ENCODE measurements at places on chromosomes 4 and X.

DNA sequence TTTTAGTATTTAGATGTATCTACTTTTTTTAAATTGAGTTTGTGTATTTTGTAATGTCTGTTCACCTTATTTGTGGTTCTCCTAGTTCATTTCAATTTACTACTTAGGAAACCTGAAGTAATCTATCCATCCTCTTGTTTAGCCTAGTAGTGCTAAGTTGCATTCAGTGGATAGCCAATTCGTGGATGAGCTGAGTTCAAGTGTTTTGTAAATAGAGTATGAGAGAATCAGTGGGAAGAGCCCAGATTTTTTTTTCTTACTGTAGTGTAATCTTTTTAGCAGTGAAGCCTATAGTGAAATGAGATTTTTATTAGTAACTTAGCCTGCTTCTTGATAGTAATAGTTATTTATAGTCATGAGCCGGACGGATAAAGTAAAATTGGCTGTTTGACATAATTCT is 21.7 kb downstream of the STAG2 start:
- no peak overlapping the region for H3K4me3 ChIP-seq
- H3K27ac ChIP-seq, result no peak overlapping the region
- H3K4me1 ChIP-seq, result peaks cover 31% of the 10 kb centered on the region
- no peaks in the 10 kb centered on the region for H3K27me3 ChIP-seq

DNA sequence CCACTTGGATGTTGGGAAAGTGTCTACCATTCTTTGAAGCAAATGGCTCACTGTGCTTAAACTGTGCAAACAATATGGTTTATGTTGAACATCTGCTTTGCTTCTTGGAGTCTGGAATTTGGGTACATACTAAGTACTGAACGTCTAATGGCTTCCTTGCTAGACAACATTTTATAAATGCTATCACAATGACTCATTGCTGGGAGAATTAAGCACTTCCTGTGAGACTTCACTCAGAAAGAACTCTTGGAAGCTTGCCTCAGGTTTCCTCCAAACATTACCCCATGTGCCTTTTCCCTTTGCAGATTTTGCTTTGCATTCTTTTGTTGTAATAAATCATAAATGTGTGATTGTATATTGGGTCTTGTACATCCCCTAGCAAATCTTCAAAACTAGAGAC is 139.7 kb downstream of the PACRGL start:
- H3K36me3 ChIP-seq, result no peaks in the 10 kb centered on the region
- no peaks in the 10 kb centered on the region for H3K27me3 ChIP-seq
- no peak for DNase-seq
- H3K4me1 ChIP-seq, result no peaks in the 10 kb centered on the region
- no peak overlapping the region for H3K27ac ChIP-seq

DNA sequence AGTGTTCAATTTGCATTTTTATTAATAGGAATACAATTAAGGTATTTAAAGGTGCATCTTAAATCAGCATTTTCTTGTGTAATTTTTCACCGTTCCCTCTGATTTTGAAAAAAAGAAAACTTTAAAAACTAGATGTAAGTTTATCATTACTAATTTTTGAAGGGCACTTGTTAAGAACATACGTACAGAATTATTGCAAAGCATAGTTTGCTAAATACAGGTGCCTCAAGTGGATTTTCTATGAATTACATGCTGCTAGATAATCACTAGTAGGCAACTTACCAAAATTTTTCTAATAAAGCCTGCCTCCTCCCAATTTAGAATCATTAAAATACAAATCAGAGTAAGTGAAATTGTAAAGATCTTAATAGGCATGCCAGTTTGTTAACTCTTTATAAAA is 8.5 kb downstream of the CNKSR2 start:
- no peaks in the 10 kb centered on the region for H3K27me3 ChIP-seq
- no peak overlapping the region for H3K4me3 ChIP-seq
- H3K4me1 ChIP-seq, result peaks cover 9% of the 10 kb centered on the region
- no peak overlapping the region for H3K27ac ChIP-seq

DNA sequence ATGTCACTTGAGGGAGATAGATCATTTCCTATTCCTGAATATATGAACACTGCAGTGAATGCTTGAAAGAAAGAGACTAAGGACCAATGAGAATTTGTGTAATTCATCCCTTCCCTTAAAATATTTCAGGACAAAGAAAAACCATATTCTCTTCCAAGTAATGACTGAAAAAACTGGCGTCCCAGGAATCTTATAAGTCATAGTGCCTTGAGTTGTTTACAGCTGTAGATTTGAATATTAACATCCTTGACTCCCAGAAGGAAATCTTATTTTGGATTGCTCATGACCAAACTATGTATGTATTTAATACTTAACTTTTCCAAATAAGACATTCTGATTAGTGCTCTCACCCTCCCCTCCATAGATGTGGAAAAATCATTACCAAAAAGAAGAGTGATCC is 55.5 kb downstream of the CLDN22 start:
- H3K4me1 ChIP-seq, result peaks cover 7% of the 10 kb centered on the region
- no peak for DNase-seq
- no peaks in the 10 kb centered on the region for H3K36me3 ChIP-seq
- H3K4me3 ChIP-seq, result no peak overlapping the region
- H3K27me3 ChIP-seq, result peaks cover 2% of the 10 kb centered on the region

- H3K4me3 ChIP-seq, result peak overlapping the region; percentile 94
- no peaks in the 10 kb centered on the region for H3K27me3 ChIP-seq
- peak overlapping the region; percentile 97 for H3K27ac ChIP-seq
- DNase-seq, result peak; percentile 40
- peaks cover 11% of the 10 kb centered on the region for H3K36me3 ChIP-seq
Measured at GRCh38 chr4:98260047-98260578, 1.1 kb upstream of the RAP1GDS1 start.

DNA sequence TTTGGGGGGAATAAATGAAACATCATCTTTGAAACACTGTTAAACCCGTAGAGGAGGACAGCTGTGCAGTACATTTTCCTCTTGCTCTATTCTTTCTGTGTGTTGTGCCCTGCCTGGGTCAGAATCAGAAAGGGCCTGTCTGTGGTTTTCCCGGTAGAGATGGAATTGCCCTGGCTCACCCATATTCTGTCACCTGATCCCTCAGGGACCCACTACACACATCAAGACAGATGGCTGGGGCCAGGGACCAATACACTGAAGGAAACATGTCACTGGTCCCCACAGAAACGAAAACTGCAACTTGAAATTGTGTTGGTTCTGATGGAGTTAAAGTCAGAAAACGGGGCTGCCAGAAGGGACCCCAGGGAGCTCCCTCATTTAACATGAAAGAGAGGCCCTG is 114.9 kb downstream of the ZNF827 start:
- DNase-seq, result no peak
- H3K27me3 ChIP-seq, result no peaks in the 10 kb centered on the region
- H3K4me1 ChIP-seq, result peaks cover 12% of the 10 kb centered on the region
- H3K4me3 ChIP-seq, result no peak overlapping the region

DNA sequence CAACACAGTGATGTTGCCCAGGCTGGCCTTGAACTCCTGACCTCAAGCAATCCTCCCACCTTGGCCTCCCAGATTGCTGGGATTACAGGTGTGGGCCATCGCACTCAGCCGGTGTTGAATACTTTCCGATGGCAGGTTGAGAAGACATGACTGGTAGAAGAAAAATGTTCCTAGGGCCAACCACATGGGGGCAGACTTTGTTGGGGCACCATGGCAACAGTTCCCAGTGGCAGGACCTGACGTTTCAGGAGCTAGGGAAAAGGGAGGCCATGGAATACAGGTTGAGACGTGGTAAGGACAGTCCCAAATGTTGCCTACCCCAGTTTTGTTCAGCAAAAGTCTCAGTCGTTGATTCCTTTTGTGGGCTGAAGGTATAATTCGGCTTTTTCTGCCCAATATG is 134.6 kb downstream of the ASMT start:
- H3K36me3 ChIP-seq, result peaks cover 25% of the 10 kb centered on the region
- DNase-seq, result no peak
- H3K4me1 ChIP-seq, result peaks cover 6% of the 10 kb centered on the region
- H3K27me3 ChIP-seq, result no peaks in the 10 kb centered on the region
- H3K4me3 ChIP-seq, result no peak overlapping the region

GRCh38 chr4:57602141-57602540 is 492.0 kb upstream of the IGFBP7 start:
- DNase-seq, result no peak
- no peak overlapping the region for H3K4me3 ChIP-seq
- H3K27ac ChIP-seq, result no peak overlapping the region
- H3K27me3 ChIP-seq, result no peaks in the 10 kb centered on the region

DNA sequence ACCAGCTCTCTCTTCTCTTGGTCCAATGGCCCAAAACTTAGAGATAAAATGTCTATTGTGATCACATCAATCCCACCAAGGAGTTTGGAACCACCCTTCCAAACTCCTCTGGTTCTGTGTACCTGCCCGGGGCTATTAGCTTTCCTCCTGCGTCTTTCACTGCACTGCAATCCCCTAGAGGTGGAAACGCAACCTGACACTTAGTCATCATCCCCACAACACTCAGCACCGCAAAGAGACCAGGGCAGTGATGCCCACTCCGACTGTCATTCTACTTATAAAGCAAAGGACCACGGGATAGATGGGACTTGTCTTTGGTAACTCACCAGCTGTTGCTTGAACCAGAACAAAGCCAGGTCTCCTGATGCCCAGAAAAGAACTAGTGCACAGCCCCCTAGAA is 22.0 kb downstream of the AFAP1 start:
- H3K27ac ChIP-seq, result no peak overlapping the region
- H3K27me3 ChIP-seq, result no peaks in the 10 kb centered on the region
- H3K36me3 ChIP-seq, result no peaks in the 10 kb centered on the region
- H3K4me1 ChIP-seq, result peaks cover 10% of the 10 kb centered on the region

- H3K27me3 ChIP-seq, result peaks cover 77% of the 10 kb centered on the region
- H3K4me3 ChIP-seq, result peak overlapping the region; percentile 75
- H3K36me3 ChIP-seq, result no peaks in the 10 kb centered on the region
Measured at GRCh38 chr4:154744341-154744926, 634 bp downstream of the LRAT start.

DNA sequence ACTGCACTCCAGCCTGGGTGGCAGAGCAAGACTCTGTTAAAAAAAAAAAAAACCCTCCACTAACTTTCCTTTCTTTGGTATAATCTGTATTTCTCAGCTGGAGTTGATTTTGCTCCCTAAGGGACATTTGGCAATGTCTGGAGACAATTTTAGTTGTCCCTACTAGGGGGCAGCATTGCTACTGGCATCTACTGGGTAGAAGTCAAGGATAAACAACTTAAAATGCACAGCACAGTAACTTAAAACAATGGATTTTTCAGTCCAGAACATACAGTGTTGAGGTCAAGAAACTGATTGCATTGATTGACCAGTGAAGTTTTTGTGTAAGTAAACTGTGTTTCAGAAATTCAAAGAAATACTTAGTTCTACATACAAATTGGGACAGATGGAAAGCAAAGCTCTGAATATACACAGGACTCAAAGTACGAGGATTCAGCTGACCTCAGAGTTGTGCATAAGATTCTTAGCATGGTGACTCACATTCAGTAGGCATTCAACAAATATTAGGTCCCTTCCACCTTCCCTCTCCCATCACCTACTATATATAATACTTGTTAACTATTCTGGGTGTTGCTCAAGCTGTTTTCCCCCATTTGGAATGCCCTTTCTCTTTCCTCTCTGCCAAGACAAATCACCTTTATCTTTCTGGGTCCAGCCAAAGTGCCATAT is 8.8 kb downstream of the DDX53 start:
- DNase-seq, result no peak
- no peaks in the 10 kb centered on the region for H3K27me3 ChIP-seq
- H3K4me1 ChIP-seq, result peaks cover 15% of the 10 kb centered on the region
- H3K27ac ChIP-seq, result no peak overlapping the region
- H3K4me3 ChIP-seq, result no peak overlapping the region

- H3K27me3 ChIP-seq, result no peaks in the 10 kb centered on the region
- H3K4me1 ChIP-seq, result peaks cover 4% of the 10 kb centered on the region
- H3K36me3 ChIP-seq, result peaks cover 33% of the 10 kb centered on the region
- no peak for DNase-seq
- H3K27ac ChIP-seq, result no peak overlapping the region
Measured at GRCh38 chr4:87144356-87144755, 76.1 kb downstream of the KLHL8 start.

- no peak overlapping the region for H3K4me3 ChIP-seq
- no peak overlapping the region for H3K27ac ChIP-seq
- no peak for DNase-seq
- peaks cover 53% of the 10 kb centered on the region for H3K36me3 ChIP-seq
Measured at GRCh38 chrX:46477435-46477834, 67.8 kb downstream of the ZNF674 start.

DNA sequence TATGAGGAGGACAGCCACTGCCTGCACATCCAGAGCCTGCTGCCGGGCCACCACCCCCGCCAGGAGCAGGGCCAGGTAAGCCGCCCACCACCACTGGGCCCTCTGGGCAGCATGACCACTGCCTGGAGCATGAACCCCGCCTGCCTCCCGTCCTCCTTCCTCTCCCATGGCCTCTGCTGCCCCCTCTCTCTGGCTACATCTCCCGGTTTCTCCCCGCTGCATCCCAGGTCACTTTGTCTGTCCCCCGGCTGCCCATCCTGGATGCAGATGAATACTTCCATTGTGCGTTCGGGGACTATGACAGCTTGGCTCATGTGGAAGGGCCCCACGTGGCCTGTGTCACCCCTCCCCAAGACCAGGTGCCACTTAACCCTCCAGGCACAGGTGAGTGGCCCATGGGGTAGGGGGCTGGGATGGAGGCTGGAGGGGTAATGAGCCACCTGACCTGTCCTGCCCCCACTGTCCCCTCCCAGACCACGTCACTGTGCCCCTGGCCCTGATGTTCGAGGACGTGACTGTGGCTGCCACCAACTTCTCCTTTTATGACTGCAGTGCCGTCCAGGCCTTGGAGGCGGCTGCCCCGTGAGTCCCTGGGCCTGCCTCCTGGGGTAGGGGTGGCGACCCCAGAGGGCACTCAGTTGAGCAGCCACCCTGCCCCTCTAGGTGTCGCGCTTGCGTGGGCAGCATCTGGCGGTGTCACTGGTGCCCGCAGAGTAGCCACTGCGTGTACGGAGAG is 6.0 kb downstream of the PLXNB3 start:
- H3K27ac ChIP-seq, result no peak overlapping the region
- no peaks in the 10 kb centered on the region for H3K36me3 ChIP-seq
- no peak for DNase-seq
- H3K27me3 ChIP-seq, result no peaks in the 10 kb centered on the region
- peaks cover 4% of the 10 kb centered on the region for H3K4me1 ChIP-seq
- H3K4me3 ChIP-seq, result no peak overlapping the region

DNA sequence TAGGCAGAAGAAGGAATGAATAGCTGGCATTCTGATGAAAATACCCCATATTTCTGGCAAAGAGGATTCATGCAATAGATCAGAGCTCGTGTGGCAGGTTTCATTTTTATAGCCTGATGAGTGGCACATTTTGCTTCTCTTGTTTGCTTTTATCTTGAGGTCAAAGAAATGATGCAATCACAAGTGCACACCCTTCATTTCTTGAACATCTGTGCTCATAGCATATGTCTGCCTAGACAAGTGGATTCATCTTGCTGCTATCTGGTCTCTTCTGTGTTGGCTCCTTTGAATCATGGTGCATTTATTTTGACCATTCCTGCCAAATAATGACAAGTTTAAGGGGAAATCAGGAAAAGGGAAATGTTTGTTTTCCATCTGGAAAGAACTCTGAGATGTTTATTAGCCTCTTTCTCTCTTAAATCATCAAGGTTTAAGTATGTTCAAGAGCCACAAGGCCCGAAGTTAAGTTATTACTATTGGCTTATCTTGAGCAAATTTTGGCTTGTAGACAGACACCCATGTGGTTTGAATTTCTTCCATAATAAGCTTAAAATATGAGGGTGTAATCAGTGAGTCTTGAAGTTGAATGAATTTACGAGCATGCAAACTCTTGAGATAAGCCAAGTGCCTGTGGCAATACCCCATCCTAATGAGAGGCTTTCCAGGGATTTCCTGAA is 59.3 kb upstream of the HS3ST1 start:
- no peak overlapping the region for H3K4me3 ChIP-seq
- H3K27me3 ChIP-seq, result no peaks in the 10 kb centered on the region
- peaks cover 42% of the 10 kb centered on the region for H3K4me1 ChIP-seq
- no peak for DNase-seq
- H3K27ac ChIP-seq, result peak overlapping the region; percentile 33
